ENCODE measurements at places on chromosomes 7 and 10. TPM values are rescaled to one million over a fixed set of nuclear protein-coding genes. Genes with fewer than 3 reads are reported as not detected.
A peak's percentile ranks its signal among the peaks of the same experiment; 100 is the strongest.

GRCh38 chr7:10789170-10789569, 184.5 kb upstream of the PHF14 start:
- no peak for DNase-seq

DNA sequence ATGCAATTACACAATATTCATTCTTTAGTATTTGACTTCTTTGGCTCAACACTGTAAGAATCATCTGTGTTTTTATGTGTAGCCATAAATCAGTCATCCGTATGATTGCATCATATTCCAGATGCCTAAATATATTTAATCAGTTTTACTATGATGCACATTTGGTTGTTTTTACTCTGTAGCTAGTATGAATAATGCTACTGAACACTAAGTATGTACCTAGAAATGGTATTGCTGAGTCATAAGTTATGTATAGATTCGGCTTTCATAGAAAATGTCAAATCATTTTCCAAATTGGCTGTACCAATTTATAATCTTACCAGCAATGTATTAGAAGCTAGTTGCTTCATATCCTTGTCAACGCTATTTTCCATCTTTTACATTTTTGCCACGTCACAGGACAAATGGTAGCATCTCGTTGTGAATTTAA, 197.3 kb upstream of the PLXNA4 start:
- DNase-seq = no peak

The HTRA1 gene
- total RNA-seq = 281 TPM

- peak; percentile 50 for DNase-seq
These were observed 50.5 kb upstream of the FOXK1 start for GRCh38 chr7:4631380-4632179.

The IGF2BP3 gene
- 0.82 TPM for total RNA-seq

DNA sequence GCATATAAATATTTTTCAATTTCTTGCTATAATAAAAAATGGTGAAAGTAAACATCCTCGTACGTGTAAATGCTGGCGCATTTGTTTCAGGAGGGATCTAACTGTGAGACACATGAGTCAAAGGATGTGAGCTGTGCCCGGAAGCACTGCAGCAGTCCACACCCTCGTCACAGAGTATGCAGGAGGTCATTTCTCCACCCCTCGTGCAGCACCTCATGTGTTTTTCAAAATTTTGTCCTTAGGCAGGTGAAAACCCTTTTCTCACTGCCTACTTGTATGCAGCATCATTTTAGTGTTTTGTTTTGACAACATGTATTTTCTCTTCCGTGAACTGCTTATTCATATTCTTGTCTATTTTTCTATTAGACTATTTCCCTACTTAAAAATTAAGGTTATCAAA, 162.7 kb downstream of the AVL9 start:
- no peak for DNase-seq

DNA sequence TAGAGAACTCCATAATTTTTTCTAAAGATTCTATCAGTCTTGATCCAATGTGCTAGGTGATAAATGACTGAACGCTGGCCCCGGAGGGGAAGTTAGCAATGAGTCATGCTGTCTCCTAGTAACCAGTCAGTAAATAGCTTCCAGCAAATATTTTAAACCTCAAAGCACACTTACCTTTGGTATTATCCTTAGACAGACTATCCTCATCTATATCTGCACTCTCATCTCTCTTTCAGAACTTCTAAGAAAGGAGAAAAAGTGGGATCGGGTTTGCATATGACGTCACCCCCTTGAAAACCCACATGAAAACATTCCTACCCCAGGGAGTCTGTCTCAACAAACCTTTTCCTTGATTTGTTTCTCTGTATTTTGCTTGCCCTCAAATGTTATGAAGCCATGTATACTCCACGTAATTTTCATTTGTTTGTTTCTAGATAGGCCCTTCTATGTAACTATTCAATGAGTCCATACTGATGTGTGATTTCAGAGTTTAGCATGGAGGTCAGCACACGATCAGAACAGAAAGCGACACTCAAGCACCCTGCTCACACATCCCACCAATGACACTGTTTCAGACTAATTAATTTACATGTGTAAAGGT, 174.9 kb upstream of the NRP1 start:
- DNase-seq = no peak

GRCh38 chr7:84187087-84187805, 7.3 kb downstream of the SEMA3A start:
- no peak for DNase-seq

GRCh38 chr7:43546231-43546630, 36.7 kb upstream of the STK17A start:
- DNase-seq = no peak

DNA sequence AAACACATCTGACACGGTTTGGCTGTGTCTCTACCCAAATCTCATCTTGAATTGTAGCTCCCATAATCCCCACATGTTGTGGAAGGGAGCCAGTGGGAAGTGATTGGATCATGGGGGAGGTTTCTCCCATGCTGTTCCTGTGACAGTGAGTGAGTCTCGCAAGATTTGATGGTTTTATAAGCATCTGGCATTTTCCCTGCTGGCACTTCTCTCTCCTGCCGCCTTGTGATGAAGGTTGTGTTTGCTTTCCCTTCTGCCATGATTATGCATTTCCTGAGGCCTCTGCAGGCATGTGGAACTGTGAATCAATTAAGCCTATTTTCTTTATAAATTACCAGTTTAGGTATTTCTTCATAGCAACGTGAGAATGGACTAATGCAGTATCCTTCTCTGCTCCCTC, 5.9 kb upstream of the HTR5A start:
- no peak for DNase-seq

The NPFFR1 gene
- total RNA-seq = 0.19 TPM

The SPDYE2B gene
- total RNA-seq = not detected
